ENCODE measurements at places on chromosomes 1 and 21. TPM values are rescaled to one million over a fixed set of nuclear protein-coding genes. Genes with fewer than 3 reads are reported as not detected.

GRCh38 chr21:14901482-14901958 lies 163.3 kb downstream of the NRIP1 start:
- no peak for DNase-seq

- peak; percentile 43 for DNase-seq
These were observed at the start of gene FAM78B for GRCh38 chr1:166166698-166167571. FAM78B (minus strand) TSS chr1:166167001; CDS start chr1:166166248, 753 bp downstream.

The TRNP1 gene
- polyA plus RNA-seq, result not detected

The PLEKHN1 gene
- not detected for polyA plus RNA-seq

The PTPN22 gene
- not detected for polyA plus RNA-seq

Data from muscle of arm (tissue), 14 donors.